ENCODE measurements at places on chromosomes 5 and 9. TPM values are rescaled to one million over a fixed set of nuclear protein-coding genes. Genes with fewer than 3 reads are reported as not detected.

The PCDHGA6 gene
- total RNA-seq, result 0.20 TPM

The ENHO gene
- total RNA-seq, result 5.0 TPM

The KIF4B gene
- total RNA-seq, result not detected

The TAF11L5 gene
- total RNA-seq, result not detected

The ACER2 gene
- 2.4 TPM for total RNA-seq

The SLIT3 gene
- total RNA-seq, result 0.08 TPM

The TMEM267 gene
- total RNA-seq, result 15.1 TPM

The PCDHB13 gene
- not detected for total RNA-seq

The FAM153A gene
- total RNA-seq, result 1.4 TPM

The SEC24A gene
- total RNA-seq, result 8.5 TPM
